GM23338 (cell line): ENCODE measurements at places on chromosomes 16 and 17.

DNA sequence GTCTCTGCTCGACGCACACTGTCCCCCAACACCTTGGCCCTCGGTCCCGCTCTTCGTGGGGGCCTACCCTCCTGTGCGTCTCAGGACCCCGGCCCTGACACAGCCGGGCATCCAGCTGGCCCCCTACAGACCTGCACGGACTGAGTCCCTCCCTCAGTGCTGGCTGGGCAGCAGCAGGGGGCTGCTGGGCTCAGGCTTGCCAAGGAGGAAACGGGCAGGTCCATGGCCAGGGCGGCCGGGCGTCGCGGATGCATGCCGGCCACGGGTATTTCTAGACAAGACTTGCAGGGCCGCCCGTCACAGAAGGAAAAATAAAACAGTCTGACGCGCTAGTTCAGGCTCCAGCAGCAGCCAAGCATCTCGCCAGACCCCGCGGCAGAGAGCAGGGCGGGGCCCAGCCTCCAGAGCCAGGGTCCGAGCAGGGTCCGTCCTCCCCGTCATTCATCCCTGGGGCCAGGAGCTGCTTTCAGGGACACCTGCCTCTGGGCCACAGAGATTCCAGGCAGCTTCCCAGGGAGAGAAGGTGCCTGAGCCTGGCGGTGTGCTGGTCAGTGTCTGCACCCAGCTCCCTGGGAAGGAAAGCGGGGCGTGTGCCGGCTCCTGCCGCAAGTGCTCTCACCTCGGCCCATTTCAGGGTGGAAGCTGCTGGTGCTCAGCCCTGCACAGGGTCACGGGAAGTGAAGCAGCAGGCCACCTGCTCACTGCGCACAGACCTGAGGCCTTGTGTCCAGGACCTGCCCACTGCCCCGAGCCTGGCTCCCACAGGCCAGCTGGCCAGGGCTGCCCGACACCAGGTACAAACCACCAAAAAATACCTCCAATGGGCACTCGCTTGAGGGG, 7.2 kb upstream of the PVALEF start:
- no peak for DNase-seq

GRCh38 chr16:6484935-6485334, 847.7 kb upstream of the RBFOX1 start:
- no peak for DNase-seq

DNA sequence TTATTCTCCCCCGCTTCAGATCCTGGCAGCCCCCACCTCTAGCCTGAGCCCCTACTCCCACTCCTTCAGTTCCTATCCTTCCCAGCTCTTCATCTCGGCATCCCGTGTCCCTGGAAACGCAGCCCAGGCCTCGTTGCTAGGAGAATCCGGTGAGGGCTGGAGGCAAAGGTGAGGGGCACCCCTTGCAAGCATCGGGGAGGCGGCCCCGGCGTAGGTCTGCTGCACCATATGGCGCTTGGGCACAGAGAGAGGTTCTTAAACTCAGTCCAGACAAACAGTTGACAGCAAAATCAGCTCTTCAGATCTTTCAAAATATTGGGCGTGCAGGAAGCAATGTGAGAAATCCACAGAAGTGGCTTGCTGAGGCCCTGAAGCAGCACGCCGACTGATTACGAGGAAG, 15.0 kb downstream of the SLC38A8 start:
- no peak for DNase-seq

DNA sequence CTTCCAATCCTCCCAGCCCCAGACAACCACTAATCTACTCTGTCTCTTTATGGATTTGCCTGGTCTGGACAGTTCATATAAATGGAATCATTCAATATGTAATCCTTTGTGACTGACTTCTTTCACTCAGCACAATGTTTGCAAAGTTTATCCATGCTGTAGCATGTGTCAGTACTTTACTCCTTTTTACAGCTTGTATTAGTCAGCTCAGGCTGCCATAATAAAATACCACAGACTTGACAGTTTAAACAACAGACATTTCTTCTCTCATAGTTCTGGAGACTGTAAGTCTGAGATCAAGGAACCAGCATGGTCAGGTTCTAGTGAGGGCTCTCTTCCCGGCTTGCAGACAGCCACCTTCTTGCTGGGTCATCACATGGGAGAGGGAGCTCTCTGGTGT, 41.3 kb downstream of the GPRC5B start:
- no peak for DNase-seq

- DNase-seq, result no peak
Measured at GRCh38 chr16:22353933-22354541, 20.4 kb downstream of the CDR2 start.

GRCh38 chr17:79621151-79621943, 10.5 kb upstream of the RBFOX3 start:
- no peak for DNase-seq

DNA sequence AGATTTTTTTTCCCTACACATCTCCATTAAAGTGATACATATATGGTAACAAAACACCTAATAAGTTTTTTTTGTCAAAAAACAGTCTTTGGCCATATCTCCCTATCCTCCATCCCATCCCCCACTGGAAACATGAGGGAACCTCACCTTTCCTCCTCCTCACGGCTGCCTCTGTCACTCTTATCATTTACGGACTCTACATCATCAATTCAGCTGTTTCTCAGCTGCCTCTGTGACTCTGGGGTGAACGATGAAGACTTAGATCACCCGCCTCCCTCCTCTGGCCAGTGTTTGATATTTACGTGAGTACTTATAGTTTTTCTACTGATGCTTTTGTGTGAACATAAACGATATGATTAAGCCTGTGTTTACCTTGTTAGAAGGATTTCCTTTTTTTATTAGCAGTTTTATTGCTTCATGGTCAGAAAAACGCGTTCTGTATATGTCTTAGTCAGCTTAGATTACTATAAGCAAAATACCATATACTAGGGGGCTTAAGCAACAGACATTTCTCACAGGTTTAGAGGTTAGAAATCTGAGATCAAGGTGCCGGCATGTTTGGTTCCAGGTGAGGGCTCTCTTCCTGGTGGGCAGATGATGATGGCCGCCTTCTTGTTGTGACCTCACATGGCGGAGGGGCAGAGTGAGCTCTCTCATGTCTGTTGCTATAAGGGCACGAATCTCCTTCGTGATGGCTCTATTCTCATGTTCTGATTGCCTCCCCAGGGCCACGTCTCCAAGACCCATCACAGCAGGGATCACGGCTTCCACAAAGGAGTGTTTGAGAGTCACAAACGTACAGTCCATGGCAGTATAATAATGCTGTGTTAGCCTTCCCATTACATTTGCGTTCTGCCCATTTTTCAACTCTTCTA, 32.1 kb downstream of the DNAH17 start:
- no peak for DNase-seq
